ENCODE measurements at places on chromosomes 12 and 14.

- DNase-seq = no peak
Observed at GRCh38 chr12:111412830-111413441, 7.2 kb downstream of the SH2B3 start.

GRCh38 chr12:57384478-57384877 is 46.4 kb downstream of the R3HDM2 start:
- no peak for DNase-seq

- no peak for DNase-seq
Observed at GRCh38 chr14:106613256-106613655, 1086.9 kb downstream of the TMEM121 start.

GRCh38 chr12:100904270-100904669 is 109.7 kb downstream of the ANO4 start:
- no peak for DNase-seq

- DNase-seq = peak; percentile 17
Observed at GRCh38 chr14:57493467-57494181, at the start of gene CCDC198. Gene CCDC198 (minus strand): TSS chr14:57493857. CDS start chr14:57493715, 142 bp downstream.

- DNase-seq = no peak
Observed at GRCh38 chr12:6909421-6910145, 4.8 kb upstream of the ENO2 start.

DNA sequence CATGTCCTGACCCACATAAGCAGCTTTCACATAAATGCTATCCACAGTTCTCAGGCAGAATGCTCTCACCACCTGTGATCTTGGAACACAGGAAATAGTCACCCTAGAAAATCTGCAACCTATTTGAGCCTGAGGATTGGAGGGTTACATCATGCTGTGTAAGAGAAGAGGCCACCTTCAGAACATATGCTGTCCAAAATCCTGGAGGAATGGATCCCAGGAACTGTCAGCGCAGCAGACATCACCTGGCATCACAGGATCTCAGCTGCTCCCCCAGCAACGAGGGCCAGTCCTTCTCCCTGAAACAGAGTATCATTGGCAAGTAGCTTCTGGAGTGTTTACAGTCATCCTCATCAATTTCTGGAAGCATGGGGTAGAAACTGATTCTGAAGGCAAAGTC is 63.2 kb upstream of the LTA4H start:
- no peak for DNase-seq

- no peak for DNase-seq
Observed at GRCh38 chr14:24381363-24382063, 13.5 kb downstream of the NFATC4 start.

GRCh38 chr14:103600503-103600902 is 28.5 kb upstream of the KLC1 start:
- no peak for DNase-seq

- DNase-seq = no peak
Observed at GRCh38 chr12:132748319-132748718, 13.3 kb downstream of the ANKLE2 start.

DNA sequence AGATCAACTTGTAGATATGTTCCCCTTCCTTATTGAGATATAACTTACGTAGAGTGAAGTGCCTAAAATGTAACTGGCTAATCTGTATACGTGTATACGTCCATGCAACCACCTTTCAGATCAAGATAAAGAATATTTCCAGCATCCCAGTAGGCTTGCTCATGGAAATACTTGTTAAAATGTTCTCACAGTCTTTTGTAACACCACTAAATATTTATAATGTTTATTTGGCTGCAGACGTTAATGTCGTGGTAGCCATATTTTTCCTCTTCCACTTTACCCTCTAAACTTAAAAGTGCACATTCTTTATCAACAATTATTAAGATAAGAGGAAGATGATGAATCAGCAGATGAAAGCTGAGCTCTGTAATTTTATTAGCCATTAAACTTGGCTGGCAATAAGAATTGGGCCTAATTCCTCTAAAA is 447.4 kb downstream of the AEBP2 start:
- DNase-seq = no peak

DNA sequence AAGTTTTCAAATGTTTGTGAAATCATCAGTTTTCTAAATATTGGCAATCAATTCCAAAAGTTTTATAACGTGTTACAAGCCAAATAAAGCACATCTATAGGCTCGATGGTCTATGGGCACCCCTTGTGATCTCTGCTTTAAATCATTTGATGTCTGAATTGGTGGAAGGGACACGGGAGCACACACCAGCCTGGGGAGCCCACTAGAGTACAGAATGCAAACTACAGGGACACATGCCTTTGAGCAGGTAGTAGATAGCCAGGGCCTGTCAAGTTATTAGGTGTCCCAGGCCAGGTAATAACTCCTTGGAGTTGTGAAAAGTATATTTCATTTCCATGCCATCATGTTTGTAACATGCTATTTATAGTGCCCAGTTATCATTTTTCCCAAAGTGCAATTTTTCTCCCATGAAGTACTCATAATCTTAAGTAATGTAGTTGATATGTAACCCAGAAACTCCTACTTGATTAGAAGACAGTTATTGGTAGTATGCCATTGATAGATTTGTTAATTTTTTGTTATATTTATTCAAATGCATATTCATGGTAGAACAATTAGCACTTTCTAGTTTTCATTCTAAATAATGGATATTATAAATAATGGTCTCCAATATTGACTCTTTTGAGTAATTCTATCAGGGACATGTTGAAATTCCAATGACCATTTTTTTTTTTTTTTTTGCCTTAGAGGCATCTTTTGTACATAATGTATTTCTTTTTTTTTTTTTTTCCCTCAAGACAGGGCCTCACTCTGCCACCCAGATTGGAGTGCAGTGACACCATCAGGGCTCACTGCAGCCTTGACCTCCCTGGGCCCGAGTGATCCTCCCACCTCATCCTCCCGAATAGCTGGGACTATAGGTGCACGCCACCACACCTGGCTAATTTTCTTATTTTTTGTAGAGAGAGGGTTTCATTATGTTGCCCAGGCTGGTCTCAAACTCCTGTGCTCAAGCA is 96.9 kb upstream of the FGD4 start:
- peak; percentile 30 for DNase-seq

GRCh38 chr12:30839643-30840220 is 85.0 kb upstream of the CAPRIN2 start:
- DNase-seq = no peak

- peak; percentile 73 for DNase-seq
Observed at GRCh38 chr14:100662879-100663760, 63.6 kb upstream of the DLK1 start.

- DNase-seq = no peak
Observed at GRCh38 chr12:124872068-124872719, 8.5 kb upstream of the SCARB1 start.

GRCh38 chr12:53025250-53025649 is 19.0 kb downstream of the EIF4B start:
- no peak for DNase-seq

DNA sequence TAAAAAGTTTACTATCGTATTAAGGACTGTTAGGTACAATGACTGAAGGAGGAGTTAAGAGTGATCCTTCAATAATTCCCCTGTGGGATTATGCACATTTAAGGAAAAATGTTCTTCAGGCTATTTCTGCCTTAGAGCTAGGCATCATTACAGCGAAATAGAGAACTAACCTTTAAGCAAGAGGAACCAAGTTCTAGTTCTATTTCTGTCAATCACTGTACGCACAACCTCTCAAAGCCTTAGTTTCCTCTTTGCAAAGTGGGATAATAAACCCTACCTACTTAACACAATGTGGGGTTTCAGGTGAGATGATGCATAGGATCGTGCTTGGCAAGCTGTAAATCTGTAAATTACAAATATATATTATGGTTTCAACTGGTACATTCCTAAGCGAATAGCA is 15.4 kb downstream of the NTF3 start:
- DNase-seq = no peak

DNA sequence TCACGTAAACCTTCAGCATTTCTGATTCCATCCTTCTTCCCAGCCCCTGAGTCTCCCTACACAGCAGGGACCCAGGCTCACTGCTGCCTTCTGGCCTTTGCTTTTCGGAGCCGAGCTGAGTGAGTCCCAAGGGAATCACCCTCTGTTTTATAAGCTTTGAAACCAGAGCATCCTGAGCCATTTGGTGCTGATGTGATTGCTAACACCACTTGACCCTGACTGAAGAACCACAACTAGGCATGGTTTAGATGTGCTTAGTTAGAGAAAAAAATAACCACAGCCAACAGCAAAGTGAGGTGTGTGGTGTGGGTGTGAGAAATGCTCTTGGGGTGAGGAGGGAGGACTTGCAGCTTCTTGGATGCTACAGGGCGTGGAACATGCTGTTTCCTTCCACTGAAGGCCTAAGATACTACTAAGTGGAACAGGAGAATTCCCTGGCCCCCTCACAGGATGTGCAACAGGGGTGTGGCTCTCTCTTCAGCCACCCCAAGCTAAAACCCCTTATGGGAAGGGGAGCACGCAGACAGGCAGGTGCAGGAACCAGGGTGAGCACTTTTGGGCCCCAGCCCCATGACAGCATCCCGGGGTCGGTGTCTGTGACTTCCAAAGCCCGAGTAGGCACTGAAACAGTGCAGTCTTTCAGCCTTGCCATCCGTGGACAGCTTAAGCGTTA is at the start of gene TC2N:
Gene TC2N (minus strand): TSS at position 221 of the 673 bp plus-strand sequence. CDS start 53,767 bp downstream, outside the sequence.
- DNase-seq = no peak

- no peak for DNase-seq
Observed at GRCh38 chr12:5817246-5817645, 127.8 kb downstream of the ANO2 start.

DNA sequence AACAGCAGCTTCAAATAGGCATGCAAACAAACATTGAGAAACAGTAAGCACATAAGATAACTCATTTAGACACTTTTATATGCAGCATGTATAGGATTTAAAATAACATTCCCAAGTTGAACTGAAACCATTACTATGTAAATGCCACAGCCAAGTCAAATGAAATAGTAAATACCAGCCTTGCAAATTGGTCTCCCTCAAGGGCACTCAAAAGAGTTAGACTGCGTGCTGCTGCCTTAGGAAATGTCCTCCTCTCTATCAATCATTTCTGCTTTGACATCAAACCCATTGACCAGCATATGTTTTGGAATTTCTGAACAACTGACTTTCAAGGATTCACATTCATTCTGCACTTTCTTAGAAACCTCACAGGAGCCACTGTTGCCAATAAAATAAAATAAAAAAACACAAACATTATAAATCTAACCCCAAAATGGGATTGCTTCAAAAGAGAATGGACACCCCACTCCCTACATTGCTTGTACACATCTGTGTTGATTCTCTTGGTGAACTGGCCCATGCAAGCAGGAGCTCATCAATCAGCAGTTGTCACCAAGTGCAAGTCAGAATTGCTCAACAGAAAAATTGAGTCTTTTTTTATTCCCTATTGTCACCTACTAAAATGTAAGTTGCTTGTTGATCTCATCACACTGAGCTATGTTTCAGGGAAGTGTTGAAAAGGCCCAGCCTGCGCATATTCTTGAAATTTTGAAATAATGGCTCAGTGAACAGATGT is 256.2 kb downstream of the DAD1 start:
- no peak for DNase-seq

- no peak for DNase-seq
Observed at GRCh38 chr12:123030686-123031085, 50.2 kb downstream of the ARL6IP4 start.

- no peak for DNase-seq
Observed at GRCh38 chr14:76653875-76654572, 107.2 kb upstream of the VASH1 start.

DNA sequence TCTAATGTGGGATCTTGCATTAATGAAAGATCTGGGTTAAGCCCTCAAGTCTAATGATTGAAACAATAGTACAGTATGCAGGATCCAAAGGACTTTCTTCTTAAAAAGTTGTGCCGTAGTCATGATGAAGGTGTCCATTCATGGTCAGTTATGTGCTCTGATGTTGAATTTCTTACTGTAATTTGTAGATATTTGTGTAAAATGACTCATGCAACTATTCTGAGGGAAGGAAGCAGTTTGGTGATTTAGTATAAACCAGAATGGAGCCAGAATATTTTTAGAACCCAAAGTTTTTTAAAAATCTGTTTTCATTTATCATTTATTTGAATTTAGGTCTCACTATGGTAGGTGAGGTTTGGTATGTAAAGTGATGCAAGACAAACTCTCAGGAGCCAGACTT is 151.2 kb downstream of the AKAP6 start:
- DNase-seq = no peak

DNA sequence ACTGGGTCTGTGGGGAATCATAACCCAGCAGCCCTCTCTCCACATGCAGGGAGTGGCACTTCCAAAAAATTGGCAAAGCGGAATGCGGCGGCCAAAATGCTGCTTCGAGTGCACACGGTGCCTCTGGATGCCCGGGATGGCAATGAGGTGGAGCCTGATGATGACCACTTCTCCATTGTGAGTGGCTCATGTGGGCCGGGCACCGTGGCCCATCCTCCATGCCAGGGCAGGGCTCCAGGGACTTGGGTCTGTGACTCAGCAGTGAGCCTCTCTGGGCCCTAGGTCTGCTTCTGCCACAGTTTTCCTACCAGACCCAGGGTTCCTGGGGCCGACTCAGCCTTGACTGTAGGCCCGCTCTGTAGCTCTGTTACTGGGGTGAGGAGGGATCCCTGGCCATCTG is 2.2 kb downstream of the NPFF start:
- DNase-seq = no peak

DNA sequence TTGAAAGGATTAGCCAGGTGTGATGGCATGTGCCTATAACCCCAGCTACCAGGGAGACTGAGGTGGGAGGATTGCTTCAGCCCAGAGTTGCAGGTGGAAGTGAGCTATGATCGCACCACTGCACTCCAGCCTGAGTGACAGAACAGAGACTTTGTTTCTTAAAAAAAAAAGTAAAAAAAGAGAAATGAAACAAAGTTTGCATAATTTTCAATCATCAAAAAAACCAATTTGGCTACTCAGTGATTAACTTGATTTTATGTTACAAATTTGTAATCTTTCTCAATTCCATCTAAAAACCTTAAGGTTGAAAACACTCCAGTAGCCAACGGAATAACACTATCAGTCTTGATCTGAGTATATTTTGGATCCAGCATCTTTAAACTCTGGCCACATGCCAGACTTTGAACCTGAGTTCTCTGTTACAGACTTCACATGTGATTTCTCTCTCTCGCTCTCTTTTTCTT is 12.6 kb upstream of the DENND5B start:
- no peak for DNase-seq

GRCh38 chr12:127459687-127460086 is 807.3 kb upstream of the TMEM132C start:
- no peak for DNase-seq

- no peak for DNase-seq
Observed at GRCh38 chr14:66724996-66725395, 217.0 kb downstream of the GPHN start.

- DNase-seq = no peak
Observed at GRCh38 chr12:105483691-105484090, 153.2 kb downstream of the C12orf75 start.

DNA sequence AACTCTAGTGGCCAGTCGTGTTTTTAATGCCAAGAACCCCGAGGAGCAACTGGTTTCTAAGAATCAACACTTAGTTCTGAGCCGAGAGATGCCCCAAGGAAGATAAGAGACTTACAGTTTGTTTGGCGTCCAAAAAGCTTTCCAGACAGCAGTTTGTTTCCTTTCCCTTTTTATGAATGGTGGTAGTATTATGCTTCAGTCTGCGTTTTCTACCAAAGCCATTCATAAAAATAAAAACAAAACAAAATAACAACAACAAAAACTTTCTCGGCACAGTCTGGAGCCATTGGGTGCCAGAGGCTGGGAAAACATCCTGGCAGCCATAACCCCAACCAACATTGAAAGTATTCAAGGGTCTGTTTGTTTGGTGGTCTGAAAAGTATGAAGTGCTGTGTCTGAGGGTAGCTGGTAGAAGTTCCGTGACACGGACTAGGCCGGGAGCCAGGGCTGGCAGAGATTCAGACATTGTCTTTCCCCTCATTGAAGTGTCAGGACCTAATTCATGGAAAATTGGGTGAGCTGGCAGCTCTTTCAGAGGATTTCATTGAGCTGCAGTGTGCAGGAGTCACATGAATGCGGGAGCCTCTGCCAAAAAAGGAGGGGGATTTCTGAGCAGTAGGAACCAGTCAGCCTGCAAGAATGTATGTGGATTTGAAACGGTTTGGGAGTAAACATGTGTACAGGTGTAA is 124.2 kb downstream of the HMGA2 start:
- no peak for DNase-seq

Measured in GM19239 (cell line).